Eye (tissue), 1 donor: ENCODE measurements at places on chromosomes 11 and 22.
A peak's percentile ranks its signal among the peaks of the same experiment; 100 is the strongest.

DNA sequence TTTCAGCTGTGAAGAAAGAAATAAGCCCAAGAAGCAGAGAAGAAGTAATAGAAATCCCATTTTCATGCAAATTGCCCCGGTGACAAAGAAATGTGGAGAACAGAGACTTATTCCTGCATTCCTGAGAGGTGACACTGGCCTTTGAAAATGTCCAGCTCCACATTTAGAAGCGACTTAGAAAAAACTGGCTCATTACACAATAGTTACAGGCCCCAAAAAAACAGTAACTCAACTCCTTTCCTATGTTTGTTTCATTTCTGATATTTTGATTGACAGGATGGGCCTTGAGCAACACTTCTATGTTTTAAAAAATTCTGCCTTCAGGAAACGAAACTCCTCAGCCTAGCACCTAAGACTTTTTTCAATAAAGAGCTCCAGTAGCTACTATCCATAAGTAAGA is 726.9 kb upstream of the TENM4 start:
- DNase-seq = no peak

- DNase-seq = no peak
Observed at GRCh38 chr11:68954836-68955606, 25.8 kb downstream of the MRGPRD start.

- no peak for DNase-seq
Observed at GRCh38 chr11:55357560-55358184, 10.1 kb upstream of the OR4A15 start.

DNA sequence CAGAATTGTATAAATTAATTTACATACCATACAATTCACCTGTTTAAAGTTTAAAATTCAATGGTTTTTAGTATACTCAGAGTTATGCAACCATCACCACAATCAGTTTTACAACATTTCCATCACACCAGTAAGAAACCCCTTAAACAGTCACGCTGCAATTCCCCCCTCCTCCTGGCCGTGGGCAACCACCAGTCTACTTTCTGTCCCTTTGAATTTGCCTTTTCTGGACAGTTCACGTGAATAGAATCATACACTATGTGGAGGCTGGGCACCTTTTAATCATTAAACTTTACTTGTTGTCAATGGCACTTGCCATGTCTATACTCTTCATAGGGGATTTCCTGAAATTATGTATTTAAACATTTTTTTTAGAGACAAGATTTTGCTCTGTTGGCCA is 20.1 kb upstream of the SWAP70 start:
- no peak for DNase-seq

DNA sequence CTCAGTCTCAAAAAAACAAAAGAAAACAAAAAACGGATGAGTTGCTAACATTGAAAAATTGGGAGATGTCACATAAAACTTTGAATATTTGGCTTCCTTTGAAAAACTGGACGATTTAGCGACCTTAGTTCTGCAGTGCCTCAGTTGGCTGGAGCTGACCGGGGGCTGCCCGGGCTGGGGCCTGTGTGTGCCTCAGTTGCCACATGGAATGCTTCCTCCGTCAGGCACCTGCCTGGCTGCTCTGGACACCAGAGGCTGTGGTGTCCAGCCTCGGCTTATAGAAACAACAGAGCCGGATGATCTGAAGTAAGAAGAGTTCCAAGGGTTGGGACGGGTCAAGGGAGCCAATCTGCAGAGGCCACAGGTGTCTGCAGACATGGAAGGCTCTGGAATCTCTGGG is 50.2 kb downstream of the CACNG2 start:
- no peak for DNase-seq

- DNase-seq = no peak
Observed at GRCh38 chr22:48268771-48269552, 1506.5 kb downstream of the TBC1D22A start.

DNA sequence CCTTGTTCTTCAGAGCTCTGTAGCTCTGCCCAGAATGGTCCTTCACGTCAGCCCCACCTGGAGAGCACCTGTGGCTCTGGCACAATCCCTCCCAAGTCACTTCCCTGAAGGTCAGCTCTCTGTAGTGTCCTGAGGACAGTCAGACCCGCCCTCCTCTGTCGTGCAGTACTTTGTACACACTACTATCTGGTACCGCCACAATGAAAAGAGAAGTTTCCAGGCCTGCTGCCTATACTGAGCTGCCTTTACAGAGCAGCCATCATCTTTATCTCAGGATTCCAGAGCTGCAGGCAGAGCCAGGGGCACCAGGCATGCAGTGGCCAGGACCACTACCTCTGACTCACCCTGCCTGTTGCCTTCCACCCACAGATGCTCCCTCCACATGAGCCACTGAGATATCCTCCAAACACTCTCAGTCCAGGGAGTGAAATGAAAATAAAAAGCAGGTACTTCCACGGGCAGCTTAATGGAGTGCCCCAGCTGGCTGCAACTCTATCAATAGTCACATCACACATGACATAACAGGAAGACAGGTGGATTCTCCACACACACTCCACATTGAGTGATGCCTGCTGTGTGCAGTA is 7.3 kb downstream of the PACSIN2 start:
- DNase-seq = no peak

- no peak for DNase-seq
Observed at GRCh38 chr11:120634706-120635105, 123.2 kb downstream of the GRIK4 start.

DNA sequence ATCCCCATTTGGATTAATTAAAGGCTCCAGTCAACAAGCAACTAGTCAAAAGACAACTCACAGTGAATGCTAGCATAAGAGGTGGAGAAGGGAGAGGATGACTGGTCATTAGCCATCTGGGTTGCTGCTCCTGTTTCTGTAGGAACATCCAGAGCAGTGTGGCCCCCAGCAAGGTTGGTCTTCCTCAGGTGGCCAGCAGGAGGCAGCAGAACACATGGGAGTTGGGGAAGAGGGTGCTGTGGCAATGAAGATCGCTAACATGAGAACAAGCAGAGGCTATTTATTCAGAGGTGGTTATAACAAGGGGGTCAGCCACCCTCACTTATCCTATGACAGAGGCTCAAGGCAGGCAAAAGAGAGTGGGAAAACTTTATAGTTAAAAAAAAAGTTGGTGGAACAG is 21.3 kb downstream of the IZUMO1R start:
- DNase-seq = no peak

GRCh38 chr11:2863276-2863618 is 22.3 kb downstream of the CDKN1C start:
- no peak for DNase-seq

DNA sequence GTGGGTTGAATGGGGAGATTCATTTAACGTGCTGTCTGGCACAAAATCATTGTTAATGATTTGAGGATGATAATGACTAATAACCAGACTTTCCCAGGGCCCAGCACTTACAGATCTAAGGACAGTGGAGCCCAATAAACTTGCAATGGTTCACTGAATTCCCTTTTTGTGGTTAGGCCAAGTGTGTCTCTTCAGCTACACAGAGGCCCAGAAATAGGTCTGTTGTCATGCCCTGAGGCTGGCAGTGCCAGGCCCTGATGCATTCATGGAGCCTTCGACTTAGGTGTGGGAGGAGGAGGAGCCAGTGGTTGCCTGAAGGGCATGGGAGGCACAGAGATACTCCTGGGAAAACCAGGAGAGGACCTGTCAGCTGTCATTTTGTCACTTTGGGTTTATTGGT is 56.1 kb downstream of the KIAA1671 start:
- DNase-seq = peak; percentile 60

DNA sequence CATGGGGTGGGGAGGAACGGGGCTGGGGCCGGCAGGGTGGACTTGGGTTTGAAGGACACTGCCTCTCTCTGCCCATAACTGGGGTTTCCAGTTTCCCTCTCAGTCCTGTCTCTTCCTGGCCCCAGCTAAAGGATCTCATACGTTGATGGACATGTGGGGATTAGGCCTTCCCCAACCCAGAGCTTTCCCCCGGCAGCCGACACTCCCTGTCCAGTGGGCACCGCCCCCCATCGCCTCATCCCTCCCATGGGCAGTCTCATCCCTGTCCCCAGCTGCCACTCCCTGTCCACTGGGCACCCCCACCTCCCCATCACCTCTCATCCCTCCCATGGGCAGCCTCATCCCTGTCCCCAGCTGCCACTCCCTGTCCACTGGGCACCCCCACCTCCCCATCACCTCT is 22.2 kb upstream of the ACR start:
- DNase-seq = no peak
